RCC 7860 (cell line): ENCODE measurements at places on chromosomes 5 and 9.

- no peak for DNase-seq
Measured at GRCh38 chr5:175381130-175381529, 62.9 kb downstream of the DRD1 start.

DNA sequence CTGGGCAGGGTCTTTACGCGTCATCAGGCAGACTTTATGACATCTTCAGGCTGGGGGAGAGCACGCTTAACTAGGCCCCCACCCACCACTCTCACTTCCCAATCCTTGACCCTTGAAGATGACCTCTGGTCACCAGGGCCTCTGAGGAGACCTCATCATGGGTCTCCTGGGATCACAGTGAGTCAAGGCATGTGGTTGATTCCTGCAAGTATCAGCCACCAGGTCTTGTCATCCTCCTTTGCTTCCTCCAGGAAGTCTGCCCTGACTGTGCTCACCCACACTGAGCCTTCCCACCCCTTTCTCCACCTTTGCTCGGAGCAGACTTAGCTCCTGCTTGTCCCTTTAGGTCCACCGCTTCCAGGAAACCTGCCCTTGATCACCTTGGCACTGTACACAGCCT lies 17.3 kb downstream of the ODF2 start:
- no peak for DNase-seq

DNA sequence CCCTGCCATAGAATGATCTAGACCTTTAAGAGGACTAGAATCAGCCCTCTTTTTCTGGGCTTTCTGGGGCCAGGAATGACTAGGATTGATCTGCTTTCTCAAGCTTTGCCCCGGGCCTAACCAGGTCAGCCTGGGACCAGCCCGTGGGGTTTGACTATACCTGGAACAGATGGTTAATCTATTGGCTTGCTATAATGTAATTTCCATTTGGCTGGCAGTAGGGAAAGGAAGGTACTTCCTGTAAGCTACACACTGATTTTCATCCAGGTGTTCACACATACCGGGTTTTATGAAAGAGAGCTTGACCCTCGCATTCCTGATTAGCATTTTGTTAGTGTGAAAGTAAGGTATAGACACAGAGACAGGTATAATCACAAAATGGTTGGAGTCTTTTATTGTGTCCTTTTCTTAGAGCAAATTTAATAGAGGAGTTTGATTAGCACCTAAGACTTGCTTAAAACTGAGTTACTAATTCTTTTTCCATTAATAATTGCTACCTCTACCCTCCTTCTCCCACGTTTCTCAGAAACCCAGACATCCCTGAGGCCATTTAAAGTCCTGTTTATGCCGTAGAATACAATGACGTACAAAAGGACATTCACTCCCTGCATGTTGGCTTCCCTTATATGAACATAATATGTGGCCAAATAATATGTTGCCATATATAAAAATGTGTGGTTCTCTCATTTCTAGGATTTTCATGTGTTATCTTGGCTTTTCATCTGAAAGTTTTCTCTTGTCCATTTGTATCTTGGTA lies 17.3 kb downstream of the LNPEP start:
- no peak for DNase-seq

GRCh38 chr9:137397675-137398423 lies 25.1 kb downstream of the EXD3 start:
- no peak for DNase-seq

DNA sequence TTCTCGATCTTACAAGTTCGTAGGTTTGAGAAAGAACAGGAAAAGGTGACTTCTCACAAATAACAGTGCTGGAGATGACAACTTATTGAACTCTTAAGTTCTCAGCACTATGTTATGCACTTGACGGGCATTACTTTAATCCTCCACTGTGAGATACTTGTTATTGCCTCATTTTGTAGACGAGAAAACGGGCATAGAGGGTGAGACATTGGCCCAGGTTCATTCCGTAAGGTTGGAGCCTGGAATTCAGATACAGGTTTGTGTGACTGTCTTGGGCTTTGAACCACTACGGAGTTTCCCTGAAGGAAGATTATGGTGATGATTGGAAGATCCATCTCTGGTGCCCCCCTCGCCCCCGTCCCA lies 657 bp downstream of the MAT2B start:
- no peak for DNase-seq

- no peak for DNase-seq
Measured at GRCh38 chr5:167064198-167064776, 1227.2 kb upstream of the WWC1 start.

DNA sequence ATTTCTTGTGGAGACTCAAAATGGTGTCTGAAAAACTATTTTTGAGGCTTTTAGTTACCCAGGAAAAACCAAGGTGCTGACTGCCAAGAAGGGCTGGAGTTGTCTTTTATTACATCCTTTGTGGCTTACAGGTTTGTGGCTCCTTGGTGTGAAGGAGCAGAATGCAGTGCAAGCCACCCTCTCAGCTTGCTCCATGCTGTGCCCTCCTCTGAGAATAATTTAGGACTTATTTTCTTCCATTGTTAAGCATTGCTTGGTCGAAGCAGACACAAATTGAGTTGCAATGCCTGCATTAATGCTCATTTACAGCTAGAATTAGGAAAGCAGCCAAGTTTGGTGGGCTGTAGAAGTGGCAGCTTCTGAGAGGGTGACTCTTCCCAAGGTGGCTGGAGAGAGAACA lies 272.2 kb downstream of the KIF4B start:
- no peak for DNase-seq

GRCh38 chr9:15286161-15286821 lies 20.7 kb downstream of the TTC39B start:
- DNase-seq = no peak

- DNase-seq = no peak
Measured at GRCh38 chr5:34022121-34022705, 14.4 kb upstream of the AMACR start.

GRCh38 chr9:113183956-113184488 lies 33.2 kb downstream of the SLC31A2 start:
- no peak for DNase-seq

- DNase-seq = peak; percentile 78
Measured at GRCh38 chr9:136052472-136052880, 42.6 kb downstream of the NACC2 start.

GRCh38 chr5:1324719-1325190 lies 20.1 kb downstream of the CLPTM1L start:
- DNase-seq = no peak
